ENCODE measurements at places on chromosomes 16 and 17.
A peak's percentile ranks its signal among the peaks of the same experiment; 100 is the strongest.

DNA sequence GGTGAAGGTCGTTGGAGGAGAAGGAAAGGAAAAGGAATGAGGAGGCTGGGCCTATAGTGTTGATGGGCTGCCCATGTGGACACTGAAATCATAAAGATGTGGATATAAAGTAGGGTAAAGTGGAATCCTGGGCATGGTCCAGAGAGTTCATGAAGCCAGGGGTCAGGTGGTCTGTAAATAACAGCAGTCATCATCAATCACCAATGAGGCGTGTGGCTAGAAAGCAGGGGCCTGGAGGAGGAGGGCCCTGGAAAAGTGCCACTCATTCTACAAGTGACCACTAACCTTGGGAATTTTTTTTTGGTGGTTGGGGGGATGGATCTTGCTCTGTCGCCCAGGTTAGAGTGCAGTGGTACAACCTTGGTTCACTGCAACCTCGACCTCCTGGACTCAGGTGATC is 115.3 kb upstream of the NOL11 start:
- no peak for DNase-seq

DNA sequence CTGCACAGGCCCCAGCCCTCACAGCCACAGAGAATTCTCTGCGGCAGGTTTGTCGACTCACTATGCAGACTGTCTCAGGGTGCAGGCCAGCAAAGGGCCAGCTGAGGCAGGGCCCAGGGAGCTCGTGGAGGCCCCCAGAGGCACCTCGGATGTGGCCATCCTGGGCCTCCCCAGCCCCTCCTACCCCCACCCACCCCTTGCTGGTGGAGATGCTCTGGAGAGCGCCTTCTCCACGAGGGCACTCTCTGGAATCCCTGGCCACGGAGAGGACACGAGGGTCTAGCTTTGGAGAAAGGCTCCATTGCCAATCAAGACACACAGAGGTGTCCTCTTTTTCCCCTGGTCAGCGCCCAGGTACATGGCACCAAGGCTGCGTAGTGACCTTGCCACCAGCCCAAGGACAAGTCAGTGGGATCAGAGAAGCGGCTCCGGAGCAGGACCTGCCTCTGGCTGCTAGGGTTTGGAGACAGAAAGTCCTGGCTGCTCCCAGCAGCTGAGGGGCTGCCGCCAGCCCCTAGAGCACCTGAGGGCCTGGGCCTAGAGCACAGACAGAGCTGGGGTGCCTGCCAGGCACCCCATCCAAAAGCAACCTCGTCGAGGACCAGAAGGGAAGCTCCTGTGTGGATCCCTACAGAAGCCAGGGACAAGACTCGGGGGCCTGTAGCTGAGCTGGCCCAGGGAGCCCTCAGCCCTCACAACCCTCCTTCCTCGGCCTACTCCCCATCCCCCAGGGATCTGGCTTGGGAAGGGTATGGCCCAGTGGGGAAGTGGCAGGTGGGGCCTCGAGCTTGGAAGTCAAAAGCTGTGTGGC is 18.7 kb downstream of the ARL2BP start:
- no peak for DNase-seq

GRCh38 chr17:57511475-57512123 is 233.5 kb downstream of the CCDC182 start:
- DNase-seq: no peak

- DNase-seq: no peak
These were observed 4.5 kb downstream of the ATMIN start for GRCh38 chr16:81040131-81040530.

DNA sequence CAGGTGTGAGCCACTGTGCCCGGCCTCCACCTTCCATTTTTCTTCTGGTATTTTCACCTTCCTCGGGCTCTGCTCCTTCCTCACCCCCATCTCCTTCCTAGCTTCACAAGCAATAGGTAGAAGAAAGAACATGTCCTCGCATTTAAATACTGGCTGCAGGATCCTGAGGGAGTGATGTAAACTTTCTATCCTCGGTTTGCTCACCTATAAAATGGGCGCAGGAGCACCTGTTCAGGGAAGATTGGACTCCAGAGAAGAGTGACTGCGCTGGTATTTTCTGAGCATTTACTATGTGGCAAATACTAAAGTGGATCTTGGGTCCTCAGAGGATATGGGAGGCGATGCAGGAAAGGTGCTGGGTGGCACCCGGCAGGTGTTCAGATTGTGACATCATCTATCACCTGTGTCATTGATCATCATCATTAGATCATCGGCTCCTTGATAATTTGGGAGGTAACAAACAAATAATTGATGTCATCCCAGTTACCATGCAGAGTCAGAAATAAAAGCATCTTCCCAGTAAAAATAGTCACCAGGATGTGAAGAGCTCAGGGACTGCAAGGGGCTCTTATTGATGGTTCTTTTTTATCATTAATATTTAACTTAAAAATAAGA is 72.8 kb downstream of the FOXL1 start:
- DNase-seq: no peak

GRCh38 chr17:34246446-34246845 is 8.6 kb upstream of the CCL2 start:
- no peak for DNase-seq

DNA sequence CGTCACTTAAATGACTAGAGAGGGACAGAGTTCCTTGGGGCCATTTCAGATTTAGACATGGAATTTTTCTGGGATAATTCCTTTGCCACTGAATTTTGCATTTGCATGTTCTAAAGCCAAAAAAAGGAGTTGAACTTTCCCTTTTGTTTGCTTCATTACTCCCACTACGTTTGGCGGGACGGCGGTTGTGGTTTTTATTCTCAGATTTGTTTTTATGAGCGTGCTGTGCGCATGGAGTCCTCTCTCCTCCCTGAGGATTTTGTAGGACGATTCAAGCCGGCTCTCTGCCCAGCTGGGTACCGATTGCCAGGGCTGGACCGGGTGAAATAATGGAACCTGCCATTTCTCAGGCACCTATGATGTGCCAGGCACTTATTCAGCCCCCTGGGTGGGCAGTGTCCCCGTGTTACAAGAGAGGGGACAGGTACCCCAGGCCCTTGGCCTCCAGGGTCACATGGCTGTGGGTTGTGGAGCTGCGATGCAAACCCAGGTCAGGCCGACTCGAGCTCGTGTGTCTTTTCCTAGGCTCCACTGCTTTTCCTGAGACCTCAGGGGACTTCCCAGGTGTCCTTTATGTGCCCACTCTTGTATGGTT is 18.8 kb downstream of the CMIP start:
- no peak for DNase-seq

GRCh38 chr17:79504181-79504605 is 106.7 kb downstream of the RBFOX3 start:
- DNase-seq: no peak

DNA sequence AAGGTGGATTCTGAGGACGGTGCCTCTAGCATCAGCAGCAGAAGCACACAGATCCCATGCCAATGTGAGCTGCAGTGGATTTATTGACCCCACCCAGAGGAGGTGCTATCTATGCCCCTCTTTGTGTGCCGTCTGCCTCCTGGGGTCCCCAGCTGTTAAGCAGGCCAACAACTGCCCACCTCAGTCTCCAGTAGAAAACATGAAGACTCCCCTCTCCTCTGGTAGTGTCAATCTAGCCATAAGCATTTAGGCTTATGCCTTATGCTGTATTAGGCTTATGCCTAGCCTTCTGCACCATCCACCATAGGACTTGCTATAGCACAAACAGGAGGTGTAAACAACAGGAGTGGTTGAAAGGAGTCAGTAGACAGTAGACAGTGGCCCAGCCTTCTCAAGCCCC is 417.9 kb upstream of the C16orf82 start:
- DNase-seq: no peak

GRCh38 chr17:80023481-80024205 is 12.0 kb downstream of the TBC1D16 start:
- DNase-seq: no peak

- no peak for DNase-seq
These were observed 255.5 kb downstream of the PARN start for GRCh38 chr16:14374451-14375131.

DNA sequence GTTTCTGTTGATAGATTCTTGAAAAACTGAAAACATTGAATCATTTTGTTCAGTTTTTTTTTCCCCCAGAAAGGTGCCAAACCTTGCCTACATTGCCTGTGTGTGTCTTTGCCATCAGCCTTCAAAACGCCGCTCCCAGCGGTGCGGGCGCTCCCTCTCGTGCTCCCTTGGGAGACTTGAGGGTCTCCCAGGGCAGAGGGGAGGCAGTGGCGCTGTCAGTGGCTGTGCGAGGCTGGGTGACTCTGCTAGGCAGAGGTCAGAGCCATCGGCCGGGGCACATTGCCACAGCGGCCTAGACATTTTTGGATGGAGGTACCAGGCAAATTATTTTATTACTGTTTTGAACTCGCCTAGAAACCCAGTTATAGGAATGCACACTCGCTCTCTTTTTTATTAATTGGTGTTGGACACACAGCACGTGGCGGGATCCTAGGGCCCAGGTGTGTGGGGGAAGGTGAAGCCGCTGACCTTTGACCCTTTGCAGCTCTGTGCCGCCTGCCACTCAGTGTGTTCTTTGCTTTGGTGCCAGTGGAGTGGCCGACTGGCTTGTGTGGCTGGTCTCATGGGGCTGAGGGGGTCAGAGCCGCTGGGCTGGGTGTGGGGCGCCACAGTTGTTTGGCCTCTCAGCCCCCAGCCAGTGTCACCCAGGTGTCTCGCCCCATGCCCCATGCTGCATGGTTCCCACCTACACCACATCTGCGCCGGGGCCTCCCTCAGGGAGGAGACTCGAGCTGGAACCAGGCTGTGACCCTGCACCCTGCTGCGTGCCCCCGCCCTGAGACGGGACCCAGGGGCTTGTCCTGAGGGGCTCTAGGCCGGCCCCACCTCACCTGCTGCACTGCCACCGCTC is 115.7 kb downstream of the BANP start:
- no peak for DNase-seq

- DNase-seq: no peak
These were observed 2289.3 kb downstream of the TP53TG3F start for GRCh38 chr16:35748621-35749252.

DNA sequence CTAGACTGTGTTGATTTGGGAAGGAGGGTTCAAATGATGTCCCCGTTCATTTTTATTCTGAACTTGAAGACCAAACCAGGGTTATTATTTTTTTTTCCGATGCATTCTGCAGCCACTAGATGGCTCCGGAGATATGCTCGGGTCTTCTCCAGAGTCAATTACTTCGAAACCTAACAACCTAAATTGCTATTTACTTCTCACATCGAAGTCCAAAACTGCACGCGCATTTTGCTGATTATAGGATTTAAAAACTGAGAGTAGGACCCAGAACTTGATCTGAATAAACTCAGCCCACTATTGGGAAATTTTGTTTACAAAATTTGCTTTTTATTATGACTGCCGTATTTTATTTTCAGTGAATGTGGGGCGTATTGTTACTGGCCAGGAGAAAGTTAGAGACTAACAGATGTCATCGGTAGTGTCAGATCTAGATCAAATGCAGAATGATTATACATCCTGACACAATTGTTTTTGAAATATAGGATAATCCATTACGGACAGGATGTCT is 263.8 kb downstream of the HS3ST3A1 start:
- peak; percentile 82 for DNase-seq

DNA sequence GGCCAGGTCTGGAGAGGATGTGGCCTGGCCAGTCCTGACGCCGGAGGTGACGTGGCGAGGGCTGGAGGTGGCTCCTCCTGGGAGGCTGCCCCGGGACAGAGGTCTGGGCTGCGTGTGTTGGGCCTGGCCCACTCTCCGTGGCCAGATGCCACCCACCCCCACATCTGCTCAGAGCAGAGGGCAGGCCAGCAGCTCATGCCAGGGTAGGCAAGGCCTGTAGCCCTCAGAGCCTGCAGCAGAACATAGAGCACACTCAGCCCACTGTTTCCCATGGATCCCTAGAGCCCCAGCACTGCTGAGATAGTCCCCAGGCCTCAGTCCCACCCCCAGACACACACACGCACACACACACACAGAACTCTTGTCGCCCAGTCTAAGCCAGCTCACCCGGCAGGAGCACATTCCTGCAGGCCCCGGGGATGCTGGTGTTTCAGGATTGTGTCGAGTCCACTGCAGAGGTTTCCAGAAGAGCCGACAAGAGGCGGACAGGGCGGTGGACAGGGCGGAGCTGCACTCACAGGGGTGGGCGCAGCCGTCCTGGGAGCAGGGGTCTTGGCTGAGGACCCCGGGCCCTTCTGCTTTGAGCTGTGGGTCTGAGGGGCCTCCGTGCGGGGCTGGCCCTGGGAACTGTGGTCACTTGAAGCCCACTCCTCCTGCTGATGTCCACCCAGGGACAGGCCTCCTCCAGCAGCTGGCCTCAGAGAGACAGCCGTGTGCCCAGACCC is 33.4 kb downstream of the SOX8 start:
- no peak for DNase-seq

GRCh38 chr17:66858226-66859083 is 23.5 kb downstream of the CACNG5 start:
- DNase-seq: no peak

DNA sequence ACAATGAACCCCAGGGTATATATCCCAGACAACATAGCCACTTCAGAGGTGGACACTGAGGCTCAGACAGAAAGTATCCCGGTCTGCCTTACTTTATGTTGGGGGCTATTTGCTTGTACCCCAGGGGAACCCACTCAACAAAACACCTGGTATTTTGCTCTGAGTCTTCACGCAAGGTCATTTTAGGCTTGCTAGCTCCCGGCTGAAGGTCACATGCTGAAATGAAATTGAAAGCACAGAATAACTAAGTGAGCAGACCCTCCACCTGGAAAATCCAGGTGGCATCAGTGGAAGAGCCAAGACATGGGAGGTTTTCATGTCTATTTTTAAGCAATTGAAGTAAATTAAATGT is 4.1 kb upstream of the KDM8 start:
- DNase-seq: no peak

GRCh38 chr16:88809676-88810165 is 2.0 kb downstream of the APRT start:
- no peak for DNase-seq

DNA sequence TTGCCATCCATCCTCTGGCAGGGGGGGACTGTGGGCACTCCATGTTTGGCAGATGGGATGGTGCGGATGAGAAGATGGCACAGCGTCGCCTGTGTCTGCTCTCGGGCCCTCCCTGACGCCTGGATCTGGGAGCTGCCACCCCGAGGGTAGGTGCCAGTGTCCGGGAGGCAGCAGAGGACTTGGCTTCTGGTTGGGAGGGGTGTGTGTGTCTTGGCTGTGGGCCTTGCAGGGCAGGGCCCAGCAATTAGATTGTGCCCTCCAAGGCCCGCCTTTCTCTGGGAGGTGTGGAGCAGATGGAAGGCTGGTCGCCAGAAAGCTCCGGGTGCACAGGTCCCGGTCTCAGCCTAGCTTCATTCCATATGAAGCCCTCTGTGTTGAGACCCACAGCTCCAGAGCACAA is 1.4 kb downstream of the RAP1GAP2 start:
- no peak for DNase-seq

DNA sequence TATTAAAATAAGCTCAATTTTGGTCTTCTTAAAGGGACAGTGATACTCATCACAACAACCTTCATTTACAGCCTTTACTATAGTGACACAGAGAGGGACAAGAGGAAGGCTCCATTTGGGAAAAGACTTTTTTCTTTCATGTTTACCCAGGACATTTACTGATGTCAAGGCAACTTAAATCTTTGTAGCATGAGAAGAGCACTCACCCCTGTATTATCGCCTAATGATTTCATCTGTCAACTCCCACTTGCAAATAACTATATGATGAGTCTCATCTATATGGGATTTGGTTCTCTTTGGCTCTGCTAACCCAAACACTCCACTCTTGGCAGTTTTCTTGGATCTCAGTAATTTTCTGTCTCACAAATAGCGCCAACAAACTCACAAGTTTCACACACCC is 24.1 kb downstream of the BLMH start:
- DNase-seq: peak; percentile 12

GRCh38 chr17:63116967-63117830 is 151.2 kb downstream of the TANC2 start:
- peak; percentile 60 for DNase-seq

GRCh38 chr17:29616300-29617048 is 6.2 kb downstream of the CORO6 start:
- DNase-seq: no peak

Data from fibroblast of skin of abdomen (primary cell).